ENCODE measurements at places on chromosomes 16 and 17. TPM values are rescaled to one million over a fixed set of nuclear protein-coding genes. Genes with fewer than 3 reads are reported as not detected.
A peak's percentile ranks its signal among the peaks of the same experiment; 100 is the strongest.

The PPM1E gene
- total RNA-seq: 0.79 TPM

The CCDC144A gene
- total RNA-seq: 1.2 TPM

- DNase-seq: peak; percentile 28
These were observed 40.0 kb upstream of the DLX4 start for GRCh38 chr17:49928837-49929475.

DNA sequence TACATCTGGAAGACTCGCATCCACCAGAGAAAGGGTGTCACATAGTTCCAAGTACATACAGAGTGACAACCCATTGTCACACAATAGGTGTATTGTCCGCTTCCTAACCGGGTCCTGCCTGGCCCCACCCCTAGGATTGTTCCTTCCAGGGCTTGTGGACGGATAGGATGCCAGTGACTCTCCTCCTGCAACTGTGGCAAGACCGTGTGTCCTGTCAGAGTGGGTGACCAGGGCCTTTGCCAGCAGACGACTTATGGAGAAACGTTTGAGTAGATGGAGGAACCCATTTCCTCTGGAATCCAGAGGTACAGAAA, 258.4 kb downstream of the CPPED1 start:
- no peak for DNase-seq

The WIPF2 gene
- total RNA-seq: 30.7 TPM

DNA sequence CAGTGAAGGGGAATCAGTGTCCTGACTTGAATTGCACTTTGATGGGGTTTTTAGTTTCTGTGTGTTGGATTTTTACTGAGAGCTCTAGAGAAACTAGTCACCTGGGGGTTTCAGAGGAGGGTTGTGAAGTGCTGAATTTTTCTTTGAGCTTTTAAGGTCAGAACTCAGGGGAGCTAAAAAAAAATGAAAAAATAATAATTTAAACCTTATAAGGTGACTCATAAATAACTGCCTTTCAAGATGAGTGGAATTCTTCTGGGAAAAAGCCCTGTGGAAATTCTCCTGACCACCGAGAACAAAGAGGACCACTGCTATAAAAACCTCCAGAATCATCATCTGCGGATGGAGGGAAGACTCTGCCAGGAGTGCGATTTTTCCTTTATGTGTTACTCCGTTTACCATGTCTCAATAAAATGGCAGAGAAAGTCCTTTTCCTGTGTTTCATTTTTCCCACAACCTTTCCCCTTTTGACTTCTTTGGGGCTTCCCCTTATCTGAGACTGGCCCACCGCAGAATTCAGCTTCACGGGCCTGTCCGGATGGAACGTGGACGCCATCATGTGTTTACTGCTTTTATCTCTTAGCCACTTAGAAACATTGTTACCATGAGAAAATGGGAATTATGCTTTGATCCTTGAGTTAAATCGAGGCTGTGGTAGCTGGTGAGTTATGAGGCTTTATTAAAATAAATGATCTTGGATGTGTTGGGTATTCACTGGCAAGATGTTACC, 39.7 kb downstream of the RPTOR start:
- peak; percentile 68 for DNase-seq

DNA sequence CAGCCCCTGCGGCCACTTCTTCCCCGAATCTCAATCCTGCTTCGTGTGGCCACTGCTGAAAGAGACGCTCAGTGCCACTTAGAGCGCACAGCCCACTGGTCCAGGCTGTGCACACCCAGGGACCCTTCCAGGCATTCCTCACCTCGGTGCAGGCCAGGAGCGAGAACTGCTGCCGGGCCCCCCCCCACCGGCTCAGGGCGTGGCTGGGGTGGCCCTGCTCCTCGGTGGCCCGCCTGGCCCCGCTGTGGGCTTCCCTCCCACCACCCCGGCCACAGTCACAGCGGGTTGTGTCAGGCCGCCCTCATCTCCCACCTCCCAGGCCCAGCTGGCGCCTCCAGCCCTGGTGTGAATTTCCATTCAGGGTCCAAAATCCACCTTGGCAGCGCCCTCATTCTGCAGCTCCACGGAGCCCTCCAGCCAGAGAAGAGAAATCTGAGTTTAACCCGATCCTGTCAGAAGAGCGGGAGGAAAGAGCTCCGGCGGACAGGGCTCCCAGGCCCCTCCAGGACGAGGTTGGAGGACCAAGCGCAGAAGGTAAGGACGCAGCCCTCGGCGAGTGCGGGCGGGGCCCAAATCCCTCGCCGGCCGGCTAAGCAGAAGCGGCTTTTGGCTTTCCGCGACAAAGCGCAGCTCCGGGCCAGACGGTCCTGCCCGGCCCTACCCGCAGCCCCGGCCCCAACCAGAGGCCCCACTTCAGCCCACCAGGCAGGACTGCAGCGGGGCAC, 12.0 kb downstream of the TBC1D16 start:
- no peak for DNase-seq

The SYNGR3 gene
- total RNA-seq: 6.0 TPM

GRCh38 chr17:33284022-33284421, 9.1 kb downstream of the ASIC2 start:
- peak; percentile 82 for DNase-seq

The DNASE1L2 gene
- 1.2 TPM for total RNA-seq

DNA sequence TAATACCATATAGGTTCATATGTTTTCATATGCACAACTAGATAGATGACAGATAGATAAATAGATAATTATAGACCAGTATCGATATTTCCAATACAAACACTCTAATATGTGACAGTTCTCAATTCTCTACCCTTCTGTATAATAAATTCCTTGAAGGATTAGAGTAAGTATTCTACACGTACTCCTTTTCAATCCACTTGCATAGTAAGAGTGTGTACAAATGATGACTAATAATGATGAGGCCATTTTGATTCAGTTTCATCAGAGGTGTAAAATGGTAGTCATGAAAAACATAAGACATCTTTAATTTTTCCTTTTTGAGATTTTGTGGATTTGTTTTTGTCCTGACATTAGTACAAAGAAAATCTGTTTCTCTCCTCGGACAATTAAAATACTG, 188.3 kb upstream of the WSB1 start:
- DNase-seq: no peak

DNA sequence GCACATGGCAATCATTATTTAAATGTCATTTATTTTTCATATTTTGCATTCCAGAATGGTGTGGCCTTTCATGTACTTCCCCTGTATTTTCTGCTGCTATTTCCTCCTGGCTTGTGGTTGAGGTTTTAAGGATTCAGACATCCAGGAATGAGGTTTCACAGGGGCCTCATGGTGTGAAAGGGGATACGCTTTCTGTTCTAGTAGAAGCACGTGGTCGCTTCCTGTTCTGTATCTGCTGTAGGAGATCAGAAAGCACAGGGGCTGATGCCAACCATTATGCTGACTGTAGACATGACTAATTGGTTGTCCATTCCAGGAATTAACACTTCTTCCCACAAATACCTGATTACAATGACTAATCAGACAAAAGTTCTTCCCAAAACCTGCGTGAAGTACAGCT, 405.9 kb downstream of the SHISA9 start:
- DNase-seq: peak; percentile 96

- peak; percentile 15 for DNase-seq
These were observed 8.8 kb downstream of the NFATC3 start for GRCh38 chr16:68093816-68094613.

DNA sequence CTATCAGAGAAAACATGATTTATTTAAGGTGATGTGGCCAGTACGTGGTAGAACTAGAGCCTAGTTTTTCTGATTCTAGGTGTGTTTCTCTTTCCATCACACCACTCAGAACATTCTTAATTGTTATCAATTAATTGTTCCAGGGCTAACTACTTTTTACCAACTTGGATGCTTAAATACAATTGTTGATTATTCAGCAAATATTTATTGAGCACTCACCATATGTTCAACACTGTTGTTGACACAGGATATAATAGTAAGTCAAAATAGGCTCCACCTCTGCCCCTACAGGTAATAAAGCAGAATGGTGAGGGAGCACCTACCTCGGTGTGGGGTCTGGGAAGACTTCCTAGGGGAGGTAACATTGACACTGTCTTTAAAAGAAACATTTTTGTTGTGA, 16.1 kb downstream of the GNAO1 start:
- no peak for DNase-seq

The CCL16 gene
- not detected for total RNA-seq

The ADAMTS18 gene
- 2.5 TPM for total RNA-seq

- no peak for DNase-seq
These were observed 39.7 kb upstream of the PVALEF start for GRCh38 chr17:81125573-81126081.

DNA sequence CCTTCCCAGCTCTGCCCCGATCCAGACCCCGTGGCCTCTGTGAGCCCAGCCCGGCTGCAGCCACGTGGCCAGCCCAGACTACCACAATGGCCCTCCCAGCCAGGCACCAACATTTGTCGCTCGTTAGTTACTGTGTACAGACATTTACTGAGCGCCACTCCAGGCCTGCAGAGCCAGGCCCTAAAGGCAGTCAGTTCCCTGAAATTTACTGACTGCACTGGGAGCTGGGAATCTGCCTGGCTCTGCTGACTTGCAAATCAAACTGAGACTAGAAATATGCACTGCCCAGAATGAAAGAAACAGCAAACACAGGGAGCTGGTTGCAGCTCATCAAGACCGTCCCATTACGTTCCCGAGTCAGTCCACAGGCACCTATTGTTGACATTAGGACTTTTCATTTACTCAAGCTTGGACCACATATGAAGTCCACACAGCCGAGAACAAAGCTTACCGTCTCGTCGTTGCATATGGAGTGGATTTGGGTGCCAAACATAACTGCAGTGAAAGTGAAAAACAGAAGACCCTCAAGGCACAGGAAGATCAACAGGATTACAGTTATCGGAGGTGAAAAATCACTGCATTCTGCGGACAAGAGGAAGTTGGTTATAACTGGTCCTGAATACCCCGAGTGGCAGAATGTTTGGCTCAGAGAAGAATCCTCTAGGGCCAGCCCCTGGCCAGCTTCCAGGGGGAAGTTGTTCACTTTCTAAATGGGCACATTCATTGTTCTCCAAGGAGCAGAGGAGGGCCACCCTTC, 34.5 kb downstream of the ZDHHC7 start:
- DNase-seq: no peak

DNA sequence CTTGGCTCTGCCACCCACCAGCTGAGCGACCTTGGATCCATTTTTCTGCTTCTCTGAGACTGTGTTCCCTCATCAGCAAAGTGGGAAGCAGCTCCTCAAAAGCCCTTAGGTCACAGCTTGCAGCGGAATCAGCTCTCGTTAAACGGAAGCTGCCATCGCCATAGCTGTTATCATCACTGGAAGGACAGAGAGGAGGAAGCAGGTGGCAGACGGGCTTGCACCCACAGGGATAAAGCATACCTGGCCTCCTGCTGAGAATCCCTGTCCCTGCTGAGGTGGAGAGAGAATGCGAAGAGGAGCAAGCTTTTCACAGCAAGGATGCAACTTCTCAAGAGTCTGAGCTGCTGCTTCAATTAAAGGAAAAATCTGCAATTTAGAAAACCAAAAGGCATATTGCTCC, 106.6 kb downstream of the CLEC16A start:
- no peak for DNase-seq

- DNase-seq: no peak
These were observed 56.3 kb downstream of the IL21R start for GRCh38 chr16:27458258-27458657.

The RAB26 gene
- 1.2 TPM for total RNA-seq

DNA sequence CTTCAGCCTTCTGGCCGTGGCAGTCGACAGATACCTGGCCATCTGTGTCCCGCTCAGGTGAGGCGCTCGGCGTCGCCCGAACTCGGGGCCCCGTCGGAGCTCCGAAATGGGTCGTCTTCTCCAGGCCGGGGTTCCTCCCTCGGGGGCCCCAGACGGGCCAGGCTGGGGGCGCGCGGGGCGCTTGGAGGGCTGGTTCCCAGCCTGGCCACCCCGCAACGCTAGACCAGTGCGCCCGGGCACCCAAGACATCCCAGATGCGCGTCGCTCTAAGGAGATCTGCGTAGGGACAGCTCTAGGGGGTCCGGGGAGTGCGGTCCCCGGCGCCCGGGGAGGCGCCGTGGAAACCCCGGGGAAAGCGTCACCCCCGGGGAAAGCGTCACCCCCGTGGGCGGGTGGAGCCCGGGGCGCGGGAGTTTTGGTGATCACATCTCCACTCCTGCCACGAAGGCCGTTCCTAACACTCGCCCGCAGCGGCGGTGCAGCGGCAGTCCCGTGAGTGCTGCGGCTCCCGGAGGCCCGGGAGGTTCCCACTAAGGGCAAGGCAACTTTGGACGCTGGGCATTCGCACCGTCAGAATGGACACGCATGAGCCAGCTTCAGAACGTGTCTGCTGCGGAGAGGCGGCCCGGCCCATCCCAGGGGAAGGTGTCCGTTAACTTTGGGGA, 729 bp downstream of the ADORA2B start:
- no peak for DNase-seq

The CEMP1 gene
- total RNA-seq: not detected

The LRRC36 gene
- not detected for total RNA-seq

DNA sequence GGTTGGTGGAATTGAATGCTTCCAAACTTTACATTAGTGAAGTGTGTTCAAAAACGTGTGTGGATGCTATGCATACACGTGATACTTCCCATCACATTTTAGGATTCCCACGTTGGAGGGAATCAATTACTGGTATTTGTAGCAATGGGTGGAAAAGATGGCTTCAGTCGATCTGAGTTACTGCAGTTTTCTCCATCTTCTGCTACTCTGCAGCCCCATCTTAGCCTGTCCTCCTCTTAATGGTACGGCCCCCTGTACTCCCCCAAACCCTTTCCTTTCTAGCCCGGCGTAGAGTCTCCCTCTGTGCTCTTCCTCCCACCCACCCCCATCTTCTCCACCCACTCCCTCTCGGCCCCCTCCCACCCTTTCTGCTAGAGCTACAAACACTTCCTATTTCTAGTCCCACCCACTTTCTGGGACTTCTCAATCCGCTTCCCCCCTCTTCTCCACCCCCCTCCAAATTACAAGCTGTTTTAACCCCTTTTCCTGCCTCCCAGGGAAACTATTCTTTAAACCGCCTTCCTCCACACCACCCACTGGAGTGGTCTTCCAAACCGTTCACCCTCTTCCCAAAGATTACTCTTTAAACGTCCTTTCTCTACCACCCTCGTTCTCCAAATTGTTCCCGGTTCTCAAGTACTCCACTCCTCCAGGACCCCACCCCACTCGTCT, 1.1 kb downstream of the CHTF8 start:
- DNase-seq: no peak

DNA sequence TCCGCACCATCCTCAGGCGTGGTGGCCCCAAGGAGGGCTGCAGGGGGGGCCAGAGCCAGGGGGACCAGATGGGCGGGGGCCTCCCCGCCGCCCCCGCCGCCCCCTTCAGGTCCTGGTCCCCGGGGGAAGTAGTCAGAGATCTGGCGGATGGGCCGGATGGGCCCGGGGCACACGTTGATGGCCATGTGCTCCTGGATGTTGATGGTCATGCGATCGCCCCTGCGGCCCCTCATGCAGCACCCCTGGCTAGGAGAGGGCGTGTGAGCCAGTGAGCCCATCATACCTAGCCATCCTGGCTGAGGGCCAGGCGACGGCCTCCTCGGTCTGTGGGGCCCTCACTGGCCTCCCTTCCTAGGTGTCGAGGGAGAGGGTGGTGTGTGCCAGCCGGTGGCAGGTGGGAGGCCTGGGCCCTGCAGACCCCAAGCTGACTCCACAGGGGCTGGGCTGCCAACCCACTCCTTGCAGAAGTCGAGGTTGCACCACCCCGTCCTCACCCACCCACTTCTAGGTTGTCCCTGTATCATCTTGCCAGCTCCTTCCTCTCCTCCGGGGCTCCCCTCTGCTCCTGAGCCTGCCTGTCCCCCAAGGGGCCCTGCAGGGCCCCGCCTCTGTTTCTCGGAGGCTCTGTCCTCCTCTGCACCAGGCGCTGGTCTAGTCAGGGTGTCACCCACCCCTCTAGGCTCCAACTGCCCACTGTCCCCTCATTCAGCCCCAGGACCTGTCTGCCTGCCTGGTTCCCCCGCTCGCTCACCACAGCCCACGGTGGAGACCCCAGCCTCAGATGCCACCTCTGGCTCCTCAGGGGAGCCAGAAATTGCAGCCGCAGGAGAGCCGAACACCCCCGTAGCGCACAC, 610 bp downstream of the DOC2A start:
- DNase-seq: no peak

- DNase-seq: no peak
These were observed 95.6 kb upstream of the HLF start for GRCh38 chr17:55168958-55169687.
